ENCODE measurements at places on chromosomes 13 and 19.

DNA sequence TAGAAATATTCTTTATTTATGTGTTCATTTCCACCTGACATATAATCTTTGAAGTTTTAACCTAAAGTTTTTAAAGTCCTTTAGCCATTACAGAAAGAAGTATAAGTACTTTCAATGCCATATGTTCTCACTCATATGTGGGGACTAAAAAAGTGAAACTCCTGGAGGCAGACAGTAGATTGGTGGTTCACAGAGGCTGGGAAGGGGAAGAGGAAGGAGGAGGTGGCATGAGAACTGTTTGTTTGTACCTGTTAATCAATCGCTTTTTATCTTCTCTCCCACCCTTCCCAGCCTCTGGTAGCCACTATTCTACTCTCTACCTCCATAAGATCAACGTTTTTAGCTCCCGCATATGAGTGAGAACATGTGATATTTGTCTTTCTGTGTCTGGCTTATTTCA lies 131.1 kb downstream of the MYO16 start:
- DNase-seq = no peak

- DNase-seq = peak; percentile 86
Measured at GRCh38 chr19:18932216-18932841, 8.7 kb downstream of the HOMER3 start.

- DNase-seq = no peak
Measured at GRCh38 chr13:79749984-79750551, 269.1 kb downstream of the NDFIP2 start.

- no peak for DNase-seq
Measured at GRCh38 chr13:94119360-94119936, 360.0 kb downstream of the DCT start.

GRCh38 chr13:54091884-54092283 lies 1063.3 kb downstream of the OLFM4 start:
- no peak for DNase-seq

- no peak for DNase-seq
Measured at GRCh38 chr13:87712012-87712411, 40.8 kb downstream of the SLITRK5 start.
